ENCODE measurements at places on chromosomes 3 and 15. TPM values are rescaled to one million over a fixed set of nuclear protein-coding genes. Genes with fewer than 3 reads are reported as not detected.

GRCh38 chr15:59611276-59612260 is at the start of gene GCNT3:
GCNT3 (plus strand) TSS chr15:59611783; CDS start chr15:59618239, 6,456 bp downstream.
- DNase-seq, result no peak
- H3K27ac ChIP-seq, result no peak within 1 kb of the TSS
- peaks cover 12% of the 10 kb centered on the region for H3K4me1 ChIP-seq
- peaks cover 3% of the 10 kb centered on the region for H3K36me3 ChIP-seq

GRCh38 chr3:71069797-71070196 is 513.7 kb downstream of the FOXP1 start:
- DNase-seq, result peak; percentile 75
- H3K36me3 ChIP-seq, result peaks cover 3% of the 10 kb centered on the region
- H3K4me3 ChIP-seq, result no peak overlapping the region
- H3K4me1 ChIP-seq, result peaks cover 64% of the 10 kb centered on the region

CD86 gene
- 2.5 TPM for total RNA-seq

RPL39L gene
- total RNA-seq, result 20.4 TPM

GRCh38 chr3:126149960-126150515 is 30.3 kb downstream of the ALDH1L1 start:
- H3K4me1 ChIP-seq, result no peaks in the 10 kb centered on the region
- H3K36me3 ChIP-seq, result no peaks in the 10 kb centered on the region
- peaks cover under 1% of the 10 kb centered on the region for H3K27me3 ChIP-seq
- H3K4me3 ChIP-seq, result no peak overlapping the region
- H3K27ac ChIP-seq, result no peak overlapping the region

- H3K27me3 ChIP-seq, result no peaks in the 10 kb centered on the region
- H3K36me3 ChIP-seq, result peaks cover 48% of the 10 kb centered on the region
- no peak overlapping the region for H3K4me3 ChIP-seq
- H3K4me1 ChIP-seq, result peaks cover 43% of the 10 kb centered on the region
These were observed 22.6 kb downstream of the TBL1XR1 start for GRCh38 chr3:177174607-177175170.

SGO1 gene
- 42.4 TPM for total RNA-seq

- no peak for DNase-seq
- no peak overlapping the region for H3K4me3 ChIP-seq
- no peaks in the 10 kb centered on the region for H3K27me3 ChIP-seq
- peaks cover 19% of the 10 kb centered on the region for H3K4me1 ChIP-seq
- H3K36me3 ChIP-seq, result peaks cover 2% of the 10 kb centered on the region
- H3K27ac ChIP-seq, result no peak overlapping the region
These were observed 309.4 kb downstream of the PLCL2 start for GRCh38 chr3:17194116-17194515.

MST1 gene
- total RNA-seq, result 8.4 TPM

- H3K36me3 ChIP-seq, result peaks cover 4% of the 10 kb centered on the region
- H3K27ac ChIP-seq, result no peak overlapping the region
- H3K4me1 ChIP-seq, result peaks cover 27% of the 10 kb centered on the region
- H3K27me3 ChIP-seq, result no peaks in the 10 kb centered on the region
These were observed 202.3 kb upstream of the LPP start for GRCh38 chr3:187951452-187952190.

- H3K36me3 ChIP-seq, result no peaks in the 10 kb centered on the region
- no peak for DNase-seq
- H3K4me1 ChIP-seq, result peaks cover 12% of the 10 kb centered on the region
- peaks cover 14% of the 10 kb centered on the region for H3K27me3 ChIP-seq
- no peak overlapping the region for H3K4me3 ChIP-seq
These were observed 56.1 kb downstream of the MYZAP start for GRCh38 chr15:57647791-57648130.

DNA sequence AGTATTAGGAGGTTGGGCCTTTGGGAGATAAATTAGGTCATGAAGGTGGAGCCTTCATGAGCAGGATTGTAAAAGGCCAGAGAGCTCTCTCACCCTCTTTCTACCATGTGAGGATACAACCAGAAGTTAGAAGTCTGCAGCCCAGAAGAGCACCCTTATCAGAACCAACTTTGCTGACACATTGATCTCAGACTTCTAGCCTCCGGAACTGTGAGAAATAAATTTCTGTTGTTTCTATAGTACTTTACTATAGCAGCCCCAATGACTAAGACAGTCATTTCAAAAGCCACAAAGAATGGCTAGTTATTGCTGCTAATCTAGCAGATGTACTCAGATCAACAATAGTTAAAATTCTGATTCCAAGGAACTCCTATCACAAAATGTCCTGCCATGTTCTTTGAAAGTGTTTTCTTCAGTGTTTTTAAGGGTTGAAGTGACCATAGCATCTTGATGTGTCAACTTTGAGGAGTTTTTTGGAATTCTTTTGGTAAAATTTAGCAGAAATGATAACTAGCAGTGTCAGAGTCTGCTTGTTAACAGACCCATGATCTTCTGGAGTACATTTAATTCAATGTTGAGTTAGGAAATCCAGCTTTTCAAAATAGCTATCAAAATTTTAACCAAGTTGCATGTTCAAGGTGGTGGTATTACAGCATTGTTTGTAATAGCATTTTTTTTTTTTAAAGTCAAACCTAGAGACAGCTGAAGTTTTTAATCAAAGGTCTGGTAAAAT is 10.3 kb downstream of the DZIP3 start:
- H3K4me3 ChIP-seq, result no peak overlapping the region
- H3K36me3 ChIP-seq, result peaks cover 12% of the 10 kb centered on the region
- no peak overlapping the region for H3K27ac ChIP-seq
- H3K4me1 ChIP-seq, result peaks cover 64% of the 10 kb centered on the region

DNA sequence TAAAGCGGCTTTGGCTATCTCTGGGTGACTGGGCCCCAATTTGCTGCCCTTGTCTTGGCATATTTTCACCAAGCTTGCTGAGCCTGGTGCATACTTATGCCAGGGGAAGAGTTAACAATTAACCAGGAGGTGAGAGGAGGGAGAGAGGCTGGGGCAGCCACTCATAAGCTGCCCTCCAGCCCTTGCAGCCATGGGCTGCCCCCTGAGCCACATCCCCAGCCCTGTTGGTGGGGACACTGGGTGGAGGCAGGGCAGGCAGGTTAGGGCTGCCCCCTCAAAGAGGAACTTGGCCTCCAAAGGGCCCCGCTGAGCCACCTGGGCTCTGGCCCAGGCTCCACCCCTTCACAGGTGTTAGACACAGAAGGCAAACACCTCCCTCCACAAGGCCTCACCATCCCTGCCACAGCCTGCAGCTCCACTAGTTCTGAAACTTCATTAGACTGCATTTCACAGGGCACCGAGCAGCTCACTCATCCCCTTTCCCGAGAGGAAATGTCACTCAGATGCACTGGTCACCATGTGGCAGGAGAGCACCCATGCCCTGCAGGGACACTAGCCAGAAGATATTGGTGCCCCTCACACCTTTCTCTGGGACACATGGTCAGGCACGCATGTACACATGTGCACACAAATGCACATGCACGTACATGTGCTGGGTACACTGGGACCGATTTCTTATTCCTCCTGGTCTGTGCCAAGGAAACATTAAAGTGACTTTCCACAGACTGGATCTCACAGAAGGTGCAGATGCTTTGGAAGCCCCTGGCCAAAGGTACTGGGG is 20.2 kb downstream of the AMOTL2 start:
- no peaks in the 10 kb centered on the region for H3K27me3 ChIP-seq
- no peaks in the 10 kb centered on the region for H3K36me3 ChIP-seq
- DNase-seq, result no peak
- no peak overlapping the region for H3K27ac ChIP-seq
- H3K4me3 ChIP-seq, result no peak overlapping the region

FAM174B gene
- 6.0 TPM for total RNA-seq

- H3K36me3 ChIP-seq, result no peaks in the 10 kb centered on the region
- no peak for DNase-seq
- no peak overlapping the region for H3K27ac ChIP-seq
- no peaks in the 10 kb centered on the region for H3K27me3 ChIP-seq
- H3K4me1 ChIP-seq, result no peaks in the 10 kb centered on the region
These were observed 80.1 kb upstream of the PLSCR5 start for GRCh38 chr3:146685050-146685814.

DNA sequence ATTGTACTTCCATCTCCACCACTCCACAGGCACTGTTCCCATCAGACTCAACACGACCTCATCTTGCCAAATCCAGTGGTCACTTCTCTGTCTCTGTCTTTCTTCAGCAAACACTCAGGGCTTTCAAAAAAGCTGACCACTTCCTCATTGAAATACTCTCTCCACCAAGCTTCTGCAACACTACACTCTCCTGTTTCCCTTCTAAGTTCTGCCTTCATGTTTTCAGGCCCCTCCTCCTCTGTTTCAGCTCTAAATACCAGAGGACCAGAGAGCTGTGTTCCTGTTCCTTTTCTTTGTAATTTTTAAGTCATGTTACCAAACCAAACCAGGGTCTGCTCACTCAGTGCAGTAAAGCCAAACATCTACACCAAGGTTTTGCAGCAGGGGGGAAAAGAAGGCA is 33.8 kb upstream of the ACP3 start:
- H3K27me3 ChIP-seq, result peaks cover 17% of the 10 kb centered on the region
- no peak for DNase-seq
- no peaks in the 10 kb centered on the region for H3K36me3 ChIP-seq
- H3K27ac ChIP-seq, result no peak overlapping the region
- no peaks in the 10 kb centered on the region for H3K4me1 ChIP-seq
- H3K4me3 ChIP-seq, result no peak overlapping the region

SPINT1 gene
- 2.9 TPM for total RNA-seq

SATB1 gene
- 323 TPM for total RNA-seq

- no peak overlapping the region for H3K27ac ChIP-seq
- H3K27me3 ChIP-seq, result no peaks in the 10 kb centered on the region
- H3K4me3 ChIP-seq, result no peak overlapping the region
- H3K4me1 ChIP-seq, result peaks cover 10% of the 10 kb centered on the region
These were observed 89.7 kb upstream of the CGNL1 start for GRCh38 chr15:57286446-57287122.

GRCh38 chr3:132537297-132537696 is 59.8 kb upstream of the ACKR4 start:
- no peak overlapping the region for H3K4me3 ChIP-seq
- no peaks in the 10 kb centered on the region for H3K27me3 ChIP-seq
- H3K4me1 ChIP-seq, result peaks cover 5% of the 10 kb centered on the region
- peaks cover 25% of the 10 kb centered on the region for H3K36me3 ChIP-seq
- DNase-seq, result no peak

Measured in activated CD4-positive, alpha-beta T cell treated with anti-CD3 and anti-CD28 coated beads, Interleukin-2, amount 10 ng/mL, durations not matched to agents 7 days and 5 days (primary cell).